ENCODE measurements at places on chromosomes 11 and 22. TPM values are rescaled to one million over a fixed set of nuclear protein-coding genes. Genes with fewer than 3 reads are reported as not detected.

- DNase-seq: no peak
Measured at GRCh38 chr11:27700351-27701301, at the start of gene BDNF. BDNF (minus strand) TSS chr11:27700455; CDS start chr11:27658564, 41,891 bp downstream.

MMP27 gene
- not detected for polyA plus RNA-seq

GRCh38 chr11:18492888-18493287 is 33.9 kb downstream of the TSG101 start:
- no peak for DNase-seq

- DNase-seq: no peak
Measured at GRCh38 chr22:19851291-19852176, 3.1 kb downstream of the GNB1L start.

DNA sequence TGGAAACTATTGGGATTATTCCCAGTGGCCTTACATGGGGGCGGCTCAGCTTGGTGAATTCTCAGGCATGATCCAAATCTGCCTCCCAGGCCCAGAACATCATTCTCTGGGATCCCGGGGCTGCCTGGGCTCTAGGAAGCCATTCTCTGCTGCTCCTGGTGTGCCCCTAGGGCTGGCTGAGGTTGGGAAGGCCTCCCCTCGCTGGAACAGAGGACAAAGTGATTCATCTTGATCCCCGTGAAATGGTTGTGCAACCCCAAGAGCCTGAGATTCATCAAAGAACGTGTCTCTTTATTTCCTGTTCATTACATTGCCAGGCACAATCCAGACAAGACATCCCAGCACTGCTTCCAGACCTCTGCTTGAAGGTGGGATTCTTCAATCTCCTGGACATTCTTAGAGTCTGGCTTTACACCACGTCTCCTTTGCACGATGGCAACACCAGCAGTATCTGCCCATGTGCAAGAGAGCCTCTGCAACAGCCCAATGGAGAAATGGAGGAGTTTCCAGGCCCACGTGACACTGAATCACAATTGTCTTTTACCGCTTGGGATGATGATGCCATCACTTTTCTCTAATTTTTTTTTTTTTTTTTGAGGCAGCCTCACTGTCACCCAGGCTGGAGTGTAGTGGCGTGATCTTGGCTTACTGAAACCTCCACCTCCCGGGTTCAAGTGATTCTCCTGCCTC is 52.3 kb downstream of the TST start:
- DNase-seq: no peak

DNA sequence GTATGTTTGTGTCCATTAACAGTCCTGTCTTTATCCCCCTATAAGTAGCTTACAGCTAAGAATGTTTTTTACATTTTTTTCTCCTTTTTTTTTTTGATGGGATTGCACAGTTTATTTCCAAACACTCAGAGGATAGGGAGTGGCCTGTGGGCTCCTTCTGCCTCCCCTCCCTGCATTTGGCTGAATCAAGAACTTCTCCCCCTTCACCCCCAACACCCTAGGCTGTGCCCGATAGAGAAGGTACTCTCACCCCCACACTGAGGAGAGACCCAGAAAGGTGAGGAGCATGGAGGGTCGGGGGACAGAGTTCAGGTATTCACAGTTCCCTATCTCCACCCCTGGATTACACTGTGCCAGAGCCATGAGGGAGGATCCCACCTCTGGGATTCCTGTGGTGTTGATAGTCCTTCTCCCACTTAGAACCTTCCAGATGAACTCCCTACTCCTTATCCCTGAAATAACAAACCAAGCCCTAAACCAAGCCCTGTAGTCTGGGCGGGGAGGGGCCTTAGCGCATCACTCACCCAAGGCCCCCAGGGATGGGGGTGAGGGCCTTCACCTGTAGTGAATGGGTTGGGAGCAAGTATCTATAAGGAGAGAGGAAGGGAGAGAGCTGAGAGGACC is 97.1 kb downstream of the ADAMTS15 start:
- no peak for DNase-seq

DNA sequence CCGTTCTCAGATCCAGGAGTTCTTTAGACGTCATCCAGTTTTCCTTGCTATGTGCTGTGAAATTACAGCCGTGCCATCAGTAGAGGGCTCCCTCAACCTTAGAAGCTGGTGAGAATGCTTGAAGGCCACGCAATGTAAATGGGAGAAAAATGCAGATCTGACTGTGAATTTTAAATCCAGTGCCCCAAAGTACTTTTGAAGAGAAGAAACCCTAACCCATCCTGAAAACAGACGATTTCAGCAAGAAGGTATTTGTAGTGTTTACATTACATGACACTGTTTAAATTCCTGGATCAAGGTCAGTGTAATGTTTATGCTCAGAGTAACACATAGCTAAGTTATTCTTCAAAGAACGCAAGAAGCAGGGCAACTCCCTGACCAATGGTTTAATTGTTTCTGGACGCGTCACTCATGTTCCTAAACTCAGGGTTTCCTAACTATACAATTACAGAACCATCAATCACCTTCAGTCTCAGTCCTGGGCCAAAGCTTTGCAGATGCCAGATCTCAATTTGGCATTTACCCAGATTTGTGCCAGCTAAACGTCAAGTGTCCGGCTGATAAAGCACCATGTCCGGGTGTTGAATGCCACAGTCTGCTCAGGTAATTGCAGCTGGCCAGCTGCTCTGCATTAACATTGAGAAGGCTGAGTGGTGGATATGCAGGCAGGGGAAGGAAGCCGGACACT is 38.2 kb downstream of the ADAMTS8 start:
- DNase-seq: no peak

CUL5 gene
- polyA plus RNA-seq: 46.1 TPM

GAS2L1 gene
- polyA plus RNA-seq: 6.0 TPM

- DNase-seq: no peak
Measured at GRCh38 chr11:120756931-120757330, 245.4 kb downstream of the GRIK4 start.
